ENCODE measurements at places on chromosomes 7 and 10.

- no peak for DNase-seq
Measured at GRCh38 chr10:129730272-129730992, 233.6 kb downstream of the EBF3 start.

GRCh38 chr10:59155556-59155955 is 20.9 kb upstream of the PHYHIPL start:
- no peak for DNase-seq

DNA sequence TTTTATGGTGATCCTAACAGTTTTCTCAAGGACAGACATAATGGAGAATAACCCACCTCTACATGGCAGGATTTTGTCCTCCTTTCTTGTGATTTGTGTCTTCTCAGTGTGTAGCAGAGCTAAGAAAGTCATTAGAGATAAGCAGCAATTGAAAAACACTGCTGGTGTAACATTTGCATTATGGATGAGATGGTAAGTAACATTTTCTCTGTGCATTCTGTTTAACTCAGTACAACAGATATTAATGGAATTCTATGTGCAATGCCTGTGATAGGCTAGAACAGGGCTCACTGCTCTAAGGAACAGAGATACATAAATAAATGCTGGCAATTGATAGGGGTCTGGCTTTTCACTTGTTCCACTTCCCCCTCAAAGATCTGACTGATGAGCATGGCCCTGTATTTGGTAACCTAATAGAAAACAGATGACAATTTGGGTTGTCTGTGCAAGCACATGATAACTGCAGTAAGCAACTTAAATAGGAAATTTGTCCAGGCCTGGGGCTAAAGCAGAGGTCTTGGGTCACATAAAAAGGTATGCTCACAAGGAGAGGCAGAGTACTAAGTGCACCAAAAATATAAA is 560.3 kb upstream of the POM121L12 start:
- DNase-seq: no peak

GRCh38 chr10:14880229-14880628 is 1.6 kb downstream of the SUV39H2 start:
- DNase-seq: no peak

DNA sequence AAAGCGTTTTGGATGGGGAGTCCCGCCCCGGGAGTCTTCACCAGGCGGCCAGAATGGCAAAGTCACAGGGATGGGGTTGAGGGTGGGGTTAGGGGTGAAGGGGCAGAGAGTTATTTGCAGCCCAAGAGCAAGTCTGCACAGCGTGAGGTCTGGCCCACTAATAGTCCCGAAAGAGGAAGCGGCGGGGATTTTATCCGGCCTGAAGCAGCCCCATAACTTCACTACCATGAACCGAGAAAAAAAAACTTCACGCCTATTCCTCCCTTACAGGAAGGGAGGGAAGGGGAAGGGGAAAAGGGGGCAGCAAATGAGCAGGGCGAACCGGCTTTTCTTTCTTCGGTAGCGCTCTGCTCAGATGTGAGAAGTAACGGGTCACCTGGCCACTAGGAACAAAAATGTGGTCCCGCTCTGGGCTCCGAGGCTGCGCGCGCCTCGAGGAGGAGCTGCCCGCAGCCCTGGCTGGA is 712 bp downstream of the ITPRIP start:
- no peak for DNase-seq

Data from activated T-helper 1 cell treated with anti-CD3 and anti-CD28 coated beads, Interleukin-2, amount 50 U/mL, for 16 hours (primary cell).